ENCODE measurements at places on chromosomes 6 and 20. TPM values are rescaled to one million over a fixed set of nuclear protein-coding genes. Genes with fewer than 3 reads are reported as not detected.

DNA sequence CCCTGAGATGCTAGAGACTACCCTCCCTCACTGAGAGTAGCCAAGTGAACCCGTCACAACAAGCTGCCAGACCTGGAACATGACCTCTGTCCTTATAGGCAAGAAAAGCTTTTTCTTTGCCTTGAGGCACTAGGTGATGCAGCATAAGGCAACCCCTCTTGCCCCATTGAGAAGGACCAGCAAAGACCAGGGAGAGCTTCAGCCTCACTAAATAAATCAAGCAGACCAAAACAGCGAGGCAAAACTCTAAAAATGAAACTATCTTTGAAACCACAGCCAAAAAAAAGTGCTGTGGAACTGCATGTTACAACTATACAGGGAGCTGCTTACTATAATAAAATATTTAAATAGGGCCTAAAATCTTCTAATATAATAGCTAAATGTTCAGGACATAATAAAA, 62.6 kb upstream of the FAM83B start:
- no peaks in the 10 kb centered on the region for H3K36me3 ChIP-seq
- no peak overlapping the region for H3K27ac ChIP-seq
- no peaks in the 10 kb centered on the region for H3K4me1 ChIP-seq
- H3K27me3 ChIP-seq, result no peaks in the 10 kb centered on the region
- no peak overlapping the region for H3K4me3 ChIP-seq
- DNase-seq, result no peak

GRCh38 chr6:142946924-142947713, 2.1 kb upstream of the HIVEP2 start:
- peaks cover 9% of the 10 kb centered on the region for H3K4me1 ChIP-seq
- DNase-seq, result peak; percentile 52
- no peaks in the 10 kb centered on the region for H3K36me3 ChIP-seq
- peak overlapping the region; percentile 91 for H3K4me3 ChIP-seq
- H3K27ac ChIP-seq, result peak overlapping the region; percentile 43

DNA sequence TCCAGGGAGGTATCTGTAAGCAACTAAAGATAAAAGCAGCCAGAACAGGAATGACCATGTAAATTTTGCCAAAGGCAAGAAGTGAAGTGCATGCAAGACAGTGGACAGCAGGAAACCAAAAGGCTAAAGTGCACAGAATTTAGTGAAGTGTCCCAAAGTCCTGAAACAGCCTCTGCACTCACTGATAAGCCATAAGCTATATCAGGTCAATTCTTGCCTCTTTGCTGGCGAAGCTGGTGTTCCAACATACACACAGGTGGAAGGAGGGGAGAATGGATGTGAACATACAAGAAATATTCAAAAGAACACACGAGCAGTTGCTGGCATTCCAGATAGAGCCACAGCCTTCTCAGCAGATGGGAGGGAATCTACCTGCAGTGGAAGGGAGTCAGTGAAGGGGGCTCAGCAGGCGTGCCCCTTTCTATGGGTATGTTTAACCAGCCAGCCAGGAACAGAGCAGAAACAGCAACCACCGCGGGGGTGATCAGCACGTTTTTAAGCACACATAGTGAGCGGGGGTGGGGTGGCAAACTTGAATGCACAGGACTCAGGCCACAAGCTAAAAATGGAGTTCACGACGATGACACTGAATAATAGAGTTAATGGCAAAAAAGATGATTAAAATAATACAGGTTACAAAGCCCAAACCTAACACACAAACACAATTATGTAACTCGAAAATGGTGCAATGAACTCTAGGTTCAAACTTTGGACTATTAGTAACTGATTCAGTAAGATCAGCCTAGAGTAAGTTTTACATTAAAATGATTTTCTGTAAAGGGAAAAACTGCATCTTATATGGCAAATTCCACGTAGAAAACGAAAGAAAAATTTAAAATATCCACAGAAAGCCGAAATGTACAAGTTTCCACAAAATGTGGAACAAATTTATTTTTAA, 1.2 kb downstream of the ECI2 start:
- H3K36me3 ChIP-seq, result peaks cover 12% of the 10 kb centered on the region
- H3K27me3 ChIP-seq, result no peaks in the 10 kb centered on the region
- peak overlapping the region; percentile 89 for H3K4me3 ChIP-seq
- peaks cover 5% of the 10 kb centered on the region for H3K4me1 ChIP-seq
- peak overlapping the region; percentile 9 for H3K27ac ChIP-seq

POU5F1 gene
- 48.8 TPM for total RNA-seq

- H3K4me1 ChIP-seq, result peaks cover 47% of the 10 kb centered on the region
- H3K36me3 ChIP-seq, result no peaks in the 10 kb centered on the region
- no peak overlapping the region for H3K4me3 ChIP-seq
- no peak overlapping the region for H3K27ac ChIP-seq
- no peak for DNase-seq
These were observed 21.9 kb downstream of the TOP1 start for GRCh38 chr20:41050361-41051008.

GRCh38 chr20:62302341-62303061, at the start of gene ADRM1:
Gene ADRM1, plus strand, starts transcription at chr20:62302997. Its CDS starts 572 bp downstream, at chr20:62303569.
- peak within 1 kb of the TSS; percentile 89 for H3K4me3 ChIP-seq
- H3K27me3 ChIP-seq, result peaks cover 2% of the 10 kb centered on the region
- peak within 1 kb of the TSS; percentile 77 for H3K27ac ChIP-seq
- peaks cover 18% of the 10 kb centered on the region for H3K4me1 ChIP-seq
- no peaks in the 10 kb centered on the region for H3K36me3 ChIP-seq

KCNB1 gene
- 3.1 TPM for total RNA-seq

CDK19 gene
- total RNA-seq, result 20.8 TPM

GRCh38 chr6:147166360-147166944, 37.8 kb upstream of the STXBP5 start:
- H3K27me3 ChIP-seq, result no peaks in the 10 kb centered on the region
- no peaks in the 10 kb centered on the region for H3K36me3 ChIP-seq
- DNase-seq, result no peak
- H3K4me3 ChIP-seq, result no peak overlapping the region

FARS2 gene
- total RNA-seq, result 14.2 TPM

TCP11 gene
- total RNA-seq, result not detected

DNA sequence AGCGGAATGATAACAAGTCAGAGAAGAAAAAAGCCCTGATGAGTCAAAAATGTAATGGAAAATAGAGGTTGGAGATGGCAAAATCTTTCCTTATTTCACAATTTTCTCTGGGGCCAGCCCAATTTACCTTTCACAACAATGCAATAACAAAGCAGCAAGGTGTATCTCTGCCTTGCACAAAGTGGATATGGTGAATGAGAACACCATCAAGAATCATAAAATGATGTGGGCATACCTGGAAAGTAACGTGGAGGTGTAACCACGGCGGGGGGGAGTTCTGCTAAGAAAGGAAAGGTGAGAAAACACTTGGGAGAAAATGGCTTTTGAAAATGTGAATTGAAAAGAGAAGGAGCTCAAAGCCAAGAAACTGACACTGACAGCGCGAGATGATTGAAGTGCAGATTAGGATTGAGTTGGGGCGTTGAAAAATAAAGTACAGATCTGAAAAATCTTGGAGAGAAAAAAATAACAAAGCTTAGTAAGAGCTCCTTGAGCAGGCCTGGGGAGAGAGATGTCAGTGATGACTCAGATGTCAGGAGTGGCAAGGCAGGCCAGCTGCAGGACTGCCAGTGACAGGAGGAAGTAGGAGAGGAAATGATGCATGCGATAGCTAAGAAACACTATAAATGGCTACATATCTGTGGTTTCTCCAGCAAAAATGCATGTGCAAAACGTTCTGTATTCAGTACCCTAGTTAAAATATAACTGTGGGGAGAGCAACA, 26.2 kb downstream of the ARHGAP18 start:
- H3K27me3 ChIP-seq, result no peaks in the 10 kb centered on the region
- peak overlapping the region; percentile 28 for H3K27ac ChIP-seq
- DNase-seq, result no peak

- no peaks in the 10 kb centered on the region for H3K27me3 ChIP-seq
- no peak overlapping the region for H3K27ac ChIP-seq
- H3K4me1 ChIP-seq, result peaks cover 3% of the 10 kb centered on the region
- no peak for DNase-seq
- H3K36me3 ChIP-seq, result no peaks in the 10 kb centered on the region
These were observed 340.5 kb upstream of the PRDM1 start for GRCh38 chr6:105745464-105746129.

KCNK17 gene
- not detected for total RNA-seq

- H3K27me3 ChIP-seq, result peaks cover 2% of the 10 kb centered on the region
- no peaks in the 10 kb centered on the region for H3K36me3 ChIP-seq
- DNase-seq, result no peak
- H3K27ac ChIP-seq, result no peak overlapping the region
- H3K4me1 ChIP-seq, result peaks cover 2% of the 10 kb centered on the region
These were observed 116.6 kb upstream of the CEP162 start for GRCh38 chr6:84344005-84344404.

- H3K4me1 ChIP-seq, result peaks cover 14% of the 10 kb centered on the region
- no peak overlapping the region for H3K27ac ChIP-seq
- H3K27me3 ChIP-seq, result peaks cover 3% of the 10 kb centered on the region
- DNase-seq, result no peak
- H3K4me3 ChIP-seq, result no peak overlapping the region
These were observed 59.6 kb upstream of the RNF24 start for GRCh38 chr20:4074877-4075455.

TTK gene
- 6.3 TPM for total RNA-seq

GRCh38 chr20:62416651-62417637, 9.9 kb upstream of the CABLES2 start:
- no peak overlapping the region for H3K27ac ChIP-seq
- H3K36me3 ChIP-seq, result no peaks in the 10 kb centered on the region
- peaks cover 5% of the 10 kb centered on the region for H3K27me3 ChIP-seq
- H3K4me1 ChIP-seq, result no peaks in the 10 kb centered on the region
- DNase-seq, result no peak
- no peak overlapping the region for H3K4me3 ChIP-seq

DNA sequence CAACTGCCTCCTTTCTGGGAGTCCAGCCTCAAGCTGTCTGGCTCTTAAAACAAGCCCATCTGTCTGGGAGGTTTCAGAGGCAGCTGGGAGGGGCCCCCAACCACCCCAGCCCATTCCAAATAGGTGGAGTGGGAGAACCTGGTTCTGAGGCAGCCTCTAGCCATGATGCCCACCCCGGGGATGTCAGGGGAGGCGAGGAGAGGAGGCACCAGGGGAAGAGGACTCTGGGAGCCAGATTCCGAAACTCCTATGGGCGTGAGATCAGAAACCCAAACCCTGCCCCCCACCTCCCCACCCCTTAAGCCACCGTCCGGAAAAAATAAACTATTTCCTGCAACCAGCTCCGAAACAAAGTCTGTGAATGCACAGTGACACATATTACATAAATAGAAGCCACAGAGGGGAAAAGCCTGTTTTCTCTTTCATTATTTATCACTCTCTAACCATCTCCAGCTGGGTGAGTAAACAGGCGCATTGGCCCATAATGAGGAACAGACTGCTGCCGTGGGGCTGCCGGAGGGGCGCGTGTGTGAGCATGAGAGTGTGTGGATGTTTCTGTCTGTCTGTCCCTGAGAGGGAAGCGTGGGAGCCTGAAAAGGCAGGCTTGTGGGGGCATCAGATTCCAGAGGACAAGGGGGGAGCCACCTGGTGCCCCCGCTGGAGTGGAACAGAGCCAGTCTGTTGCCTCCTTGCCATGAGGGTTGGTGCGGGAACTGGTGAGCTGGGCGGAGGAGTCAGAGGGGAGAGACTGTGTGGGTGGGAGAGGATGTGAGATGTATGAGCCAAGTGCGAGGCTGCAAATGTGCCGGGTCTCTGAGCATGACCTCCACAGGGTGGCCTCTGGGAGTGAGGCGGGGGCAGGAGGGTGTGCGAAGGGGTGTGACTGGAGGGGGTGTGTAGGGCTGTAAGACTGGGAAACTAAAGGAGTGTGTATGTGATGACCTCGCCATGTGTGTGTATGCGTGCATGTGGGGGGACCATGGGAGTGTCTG, 14.3 kb upstream of the FOXP4 start:
- H3K4me3 ChIP-seq, result no peak overlapping the region
- peaks cover 31% of the 10 kb centered on the region for H3K4me1 ChIP-seq
- DNase-seq, result no peak
- H3K36me3 ChIP-seq, result peaks cover 5% of the 10 kb centered on the region
- peaks cover 3% of the 10 kb centered on the region for H3K27me3 ChIP-seq

DNA sequence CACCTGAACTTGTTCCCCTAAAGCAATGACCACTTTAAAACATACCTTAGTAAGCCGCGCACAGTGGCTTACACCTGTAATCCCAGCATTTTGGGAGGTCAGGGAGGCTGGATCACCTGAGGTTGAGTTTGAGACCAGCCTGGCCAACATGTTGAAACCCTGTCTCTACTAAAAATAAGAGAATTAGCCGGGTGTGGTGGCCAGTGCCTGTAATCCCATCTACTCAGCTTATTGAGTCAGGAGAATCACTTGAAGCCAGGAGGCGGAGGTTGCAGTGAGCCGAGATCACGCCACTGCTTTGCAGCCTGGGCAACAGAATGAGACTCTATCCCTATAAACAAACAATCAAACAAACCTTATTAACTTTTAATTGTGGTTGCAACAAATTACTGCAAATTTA, 1.6 kb upstream of the RAET1E start:
- H3K4me1 ChIP-seq, result no peaks in the 10 kb centered on the region
- H3K36me3 ChIP-seq, result no peaks in the 10 kb centered on the region
- no peak overlapping the region for H3K27ac ChIP-seq
- no peak for DNase-seq

DNA sequence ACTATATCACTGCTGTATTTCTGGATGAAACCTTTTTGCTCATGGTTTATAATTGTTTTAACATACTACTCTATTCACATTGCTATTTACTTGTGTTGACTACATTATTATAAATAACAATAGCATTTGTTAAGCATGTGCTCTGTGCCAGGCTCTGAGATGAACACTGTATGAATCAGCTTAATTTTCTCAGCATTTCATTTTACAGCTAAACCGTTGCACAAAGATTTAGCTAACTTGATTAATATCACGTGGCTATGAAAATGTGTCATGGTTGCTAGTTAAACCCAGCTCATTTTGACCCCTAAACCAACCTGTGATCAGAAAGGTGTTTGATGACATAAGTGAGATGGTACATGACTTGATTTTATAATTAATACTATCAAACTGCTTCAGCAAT, 77.5 kb downstream of the NCOA7 start:
- H3K4me3 ChIP-seq, result no peak overlapping the region
- DNase-seq, result no peak
- no peak overlapping the region for H3K27ac ChIP-seq
- H3K4me1 ChIP-seq, result peaks cover 15% of the 10 kb centered on the region

DNA sequence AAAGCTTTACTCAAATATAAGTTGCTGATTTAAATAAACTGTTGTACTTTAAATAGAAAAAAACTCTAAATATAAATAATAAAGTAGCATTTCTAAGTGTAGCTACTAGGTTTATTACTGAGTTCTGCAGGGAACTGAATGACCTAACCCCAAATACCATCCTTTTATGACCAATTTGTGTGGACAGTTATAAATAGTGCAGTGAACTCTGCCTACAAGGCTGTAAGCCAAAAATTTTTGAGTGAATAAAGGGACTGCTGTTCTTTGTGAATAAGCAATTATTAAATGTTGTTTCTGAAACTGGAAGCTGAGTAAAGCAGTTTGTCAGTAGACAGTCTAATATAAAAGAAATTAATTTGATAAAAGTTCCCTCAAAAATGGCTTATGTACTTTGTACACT, 90.8 kb upstream of the ELOVL5 start:
- H3K4me3 ChIP-seq, result no peak overlapping the region
- H3K4me1 ChIP-seq, result no peaks in the 10 kb centered on the region
- H3K27me3 ChIP-seq, result no peaks in the 10 kb centered on the region
- H3K36me3 ChIP-seq, result no peaks in the 10 kb centered on the region

COL9A1 gene
- total RNA-seq, result 1.8 TPM
